ENCODE measurements at places on chromosomes 2 and 18. TPM values are rescaled to one million over a fixed set of nuclear protein-coding genes. Genes with fewer than 3 reads are reported as not detected.
A peak's percentile ranks its signal among the peaks of the same experiment; 100 is the strongest.

The FAM237A gene
- not detected for polyA plus RNA-seq

The ONECUT2 gene
- polyA plus RNA-seq, result 0.01 TPM

The HOXD9 gene
- 7.2 TPM for polyA plus RNA-seq

The SDC1 gene
- 24.5 TPM for polyA plus RNA-seq

The SLC16A14 gene
- polyA plus RNA-seq, result not detected

The ALPG gene
- not detected for polyA plus RNA-seq

The RND3 gene
- 199 TPM for polyA plus RNA-seq

GRCh38 chr2:144350151-144350802 lies 169.6 kb downstream of the ZEB2 start:
- no peaks in the 10 kb centered on the region for H3K27me3 ChIP-seq
- H3K27ac ChIP-seq, result no peak overlapping the region
- no peak overlapping the region for H3K4me3 ChIP-seq
- H3K36me3 ChIP-seq, result no peaks in the 10 kb centered on the region

DNA sequence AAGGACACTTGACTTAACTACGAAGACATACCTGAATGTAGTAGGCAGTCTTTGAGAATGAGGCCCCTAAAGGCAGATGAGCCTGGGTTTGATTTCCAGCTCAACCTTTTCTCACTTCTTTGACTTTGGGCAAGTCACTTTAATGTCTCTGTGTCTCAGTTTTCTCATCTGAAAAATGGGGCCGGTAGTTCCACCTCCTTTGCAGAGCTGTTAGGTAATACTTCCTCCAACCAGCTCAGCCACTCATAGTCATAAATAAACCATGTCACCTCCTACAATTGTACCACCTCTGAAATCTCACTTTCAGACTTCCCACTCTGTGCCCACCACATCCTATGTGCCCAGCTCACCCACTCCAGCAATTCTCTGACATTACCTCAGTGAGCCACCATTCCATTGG lies 10.4 kb downstream of the ARHGAP25 start:
- no peak for DNase-seq
- no peaks in the 10 kb centered on the region for H3K27me3 ChIP-seq
- H3K4me3 ChIP-seq, result no peak overlapping the region

DNA sequence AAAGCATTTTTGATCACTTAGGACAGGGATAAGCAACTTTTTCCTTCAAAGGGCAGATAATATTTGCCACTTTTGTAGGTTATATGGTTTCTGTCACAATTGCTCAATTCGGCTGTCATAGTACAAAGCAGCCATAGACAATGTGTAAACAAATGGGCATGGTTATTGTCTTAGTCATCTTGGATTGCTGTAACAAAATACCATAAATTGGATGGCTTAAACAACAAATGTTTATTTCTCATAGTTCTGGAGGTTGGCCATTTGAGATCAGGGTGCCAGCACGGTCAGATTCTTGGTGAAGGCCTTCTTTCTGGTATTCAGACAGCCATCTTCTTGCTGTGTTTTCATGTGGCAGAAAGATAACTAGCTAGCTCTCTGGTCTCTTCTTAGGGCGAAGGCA lies 91.2 kb downstream of the TAF4B start:
- no peaks in the 10 kb centered on the region for H3K4me1 ChIP-seq
- no peak overlapping the region for H3K27ac ChIP-seq
- H3K36me3 ChIP-seq, result no peaks in the 10 kb centered on the region
- no peaks in the 10 kb centered on the region for H3K27me3 ChIP-seq

GRCh38 chr2:85606116-85606455 lies 3.6 kb upstream of the TMEM150A start:
- H3K4me3 ChIP-seq, result peak overlapping the region; percentile 5
- H3K27me3 ChIP-seq, result no peaks in the 10 kb centered on the region
- peaks cover 35% of the 10 kb centered on the region for H3K4me1 ChIP-seq
- DNase-seq, result no peak
- H3K36me3 ChIP-seq, result no peaks in the 10 kb centered on the region
- H3K27ac ChIP-seq, result peak overlapping the region; percentile 63

- no peaks in the 10 kb centered on the region for H3K36me3 ChIP-seq
- no peak overlapping the region for H3K4me3 ChIP-seq
- H3K4me1 ChIP-seq, result peaks cover 20% of the 10 kb centered on the region
Measured at GRCh38 chr2:108632332-108633160, 86.7 kb upstream of the RANBP2 start.

- 0 out of 2 replicates have a peak, but pooled peaks cover 13% of the 10 kb centered on the region for H3K4me1 ChIP-seq
- no peak overlapping the region for H3K27ac ChIP-seq
- no peaks in the 10 kb centered on the region for H3K27me3 ChIP-seq
Measured at GRCh38 chr2:27946530-27947060, 56.1 kb downstream of the BABAM2 start.

GRCh38 chr2:98172951-98173350 lies 86.0 kb downstream of the VWA3B start:
- no peaks in the 10 kb centered on the region for H3K36me3 ChIP-seq
- peaks cover 16% of the 10 kb centered on the region for H3K27me3 ChIP-seq
- H3K27ac ChIP-seq, result no peak overlapping the region
- no peaks in the 10 kb centered on the region for H3K4me1 ChIP-seq

DNA sequence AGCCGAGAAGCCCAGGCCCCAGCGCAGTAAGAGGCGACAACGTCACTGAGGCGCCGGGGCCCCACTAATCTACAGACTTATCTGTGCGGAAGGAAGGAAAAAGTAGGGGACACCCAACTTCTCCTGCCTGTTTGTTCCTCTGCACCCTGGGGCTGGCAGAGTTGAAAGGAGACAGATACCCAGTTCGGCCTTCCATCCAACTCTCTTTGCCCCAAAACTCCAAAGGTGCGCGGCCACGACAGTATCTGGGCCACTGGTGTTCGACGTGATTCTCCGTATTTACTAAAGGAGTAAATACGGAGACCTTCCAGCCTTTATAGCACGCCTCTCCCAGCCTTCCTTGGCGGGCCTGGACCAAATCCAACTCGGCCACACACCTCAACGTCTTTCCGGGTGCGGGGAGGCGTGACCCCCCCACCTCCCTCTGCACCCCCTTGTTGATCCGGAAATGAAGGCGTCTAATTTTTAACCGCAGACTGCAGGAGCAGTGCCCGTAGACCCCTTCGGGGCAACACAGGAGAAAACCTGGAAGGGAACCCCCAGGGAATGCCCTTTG lies 1.6 kb downstream of the SMAD7 start:
- peak; percentile 67 for DNase-seq

GRCh38 chr2:172084395-172084644 lies 987 bp upstream of the DLX1 start:
- peaks cover 14% of the 10 kb centered on the region for H3K27me3 ChIP-seq
- peaks cover 8% of the 10 kb centered on the region for H3K4me1 ChIP-seq
- peak; percentile 65 for DNase-seq
- H3K27ac ChIP-seq, result peak overlapping the region; percentile 92

DNA sequence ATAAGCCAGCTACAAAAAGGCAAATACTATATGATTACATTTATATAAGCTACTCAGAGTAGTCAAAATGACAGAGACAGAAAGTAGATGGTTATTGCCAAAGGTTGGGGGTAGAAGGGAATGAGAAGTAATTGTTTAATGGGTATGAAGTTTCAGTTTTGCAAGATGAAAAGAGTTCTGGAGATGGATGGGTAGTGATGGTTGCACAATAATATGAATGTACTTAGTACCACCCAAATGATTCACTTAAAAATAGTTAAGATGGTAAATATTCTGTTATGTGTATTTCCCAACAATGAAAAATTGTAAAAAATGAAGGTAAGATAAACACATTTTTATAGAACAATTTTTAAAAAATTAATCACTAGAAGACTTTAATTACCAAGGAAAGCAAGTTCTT lies 448.4 kb downstream of the ADCYAP1 start:
- H3K27me3 ChIP-seq, result no peaks in the 10 kb centered on the region
- H3K4me3 ChIP-seq, result no peak overlapping the region
- H3K4me1 ChIP-seq, result no peaks in the 10 kb centered on the region

GRCh38 chr2:191791953-191792560 lies 54.8 kb downstream of the CAVIN2 start:
- H3K36me3 ChIP-seq, result no peaks in the 10 kb centered on the region
- no peak for DNase-seq
- no peak overlapping the region for H3K27ac ChIP-seq
- no peak overlapping the region for H3K4me3 ChIP-seq

GRCh38 chr18:74248189-74248588 lies 43.6 kb downstream of the CYB5A start:
- H3K27ac ChIP-seq, result no peak overlapping the region
- peaks cover 30% of the 10 kb centered on the region for H3K4me1 ChIP-seq
- no peak overlapping the region for H3K4me3 ChIP-seq
- DNase-seq, result no peak

DNA sequence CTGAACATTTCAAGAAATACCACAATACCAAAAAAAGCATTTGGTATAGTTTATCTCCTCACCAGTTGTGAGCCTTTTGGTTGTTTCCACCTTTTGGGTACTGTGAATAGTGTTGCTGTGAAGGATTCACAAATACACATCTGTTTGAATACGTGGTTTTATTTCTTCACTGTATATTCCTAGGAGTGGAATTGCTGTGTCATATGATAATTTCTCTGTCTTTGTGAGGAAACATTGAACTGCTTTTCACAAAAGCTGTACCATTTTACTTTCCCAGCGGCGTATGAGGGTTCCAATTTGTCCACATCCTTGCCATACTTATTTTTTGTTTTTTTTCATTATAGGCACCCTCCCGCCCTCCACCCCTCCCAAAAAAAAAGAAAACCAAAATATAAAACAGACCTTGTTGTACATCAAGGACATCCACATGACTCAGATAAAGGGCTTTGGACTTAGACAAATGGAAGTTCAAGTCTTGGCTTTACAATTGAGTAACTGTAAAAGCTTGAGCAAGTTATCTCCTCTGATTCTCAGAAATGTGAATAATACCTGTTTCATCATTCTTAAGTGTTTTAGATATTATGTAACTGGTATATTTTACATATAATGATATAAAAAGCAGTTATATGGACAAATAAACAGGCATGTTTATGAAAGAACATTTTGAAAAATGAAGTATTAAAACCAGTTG lies 19.0 kb downstream of the UBE2E3 start:
- H3K36me3 ChIP-seq, result peaks cover 5% of the 10 kb centered on the region
- no peak overlapping the region for H3K4me3 ChIP-seq
- H3K4me1 ChIP-seq, result no peaks in the 10 kb centered on the region
- no peaks in the 10 kb centered on the region for H3K27me3 ChIP-seq
- H3K27ac ChIP-seq, result no peak overlapping the region

GRCh38 chr2:199303728-199304177 lies 154.0 kb downstream of the SATB2 start:
- peak overlapping the region; percentile 63 for H3K4me3 ChIP-seq
- DNase-seq, result peak; percentile 99
- peaks cover 25% of the 10 kb centered on the region for H3K4me1 ChIP-seq
- peaks cover 11% of the 10 kb centered on the region for H3K36me3 ChIP-seq
- H3K27me3 ChIP-seq, result no peaks in the 10 kb centered on the region

DNA sequence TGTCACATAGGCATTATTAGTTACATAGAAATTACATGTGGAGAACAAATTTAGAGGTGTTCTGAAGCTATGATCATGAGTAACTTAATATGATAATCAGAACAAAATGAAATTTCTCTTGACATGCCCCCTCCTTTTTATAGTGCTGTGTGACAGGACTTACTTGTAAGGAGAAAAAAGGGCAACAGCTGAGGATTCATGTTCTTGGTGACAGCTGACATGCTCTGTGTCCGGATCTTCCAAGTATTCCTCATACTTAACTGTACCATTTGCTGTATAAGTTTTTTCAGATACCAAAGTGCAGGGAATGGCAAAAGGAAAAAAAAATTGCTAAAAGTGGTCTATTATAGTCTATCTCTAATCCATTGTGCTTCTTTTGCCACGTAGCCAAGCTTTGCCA lies 3.5 kb upstream of the MYL1 start:
- H3K27me3 ChIP-seq, result no peaks in the 10 kb centered on the region
- H3K4me3 ChIP-seq, result no peak overlapping the region
- no peak overlapping the region for H3K27ac ChIP-seq
- no peaks in the 10 kb centered on the region for H3K36me3 ChIP-seq

GRCh38 chr2:20561637-20562454 lies 89.1 kb downstream of the HS1BP3 start:
- H3K36me3 ChIP-seq, result no peaks in the 10 kb centered on the region
- no peaks in the 10 kb centered on the region for H3K27me3 ChIP-seq
- H3K27ac ChIP-seq, result no peak overlapping the region
- H3K4me3 ChIP-seq, result no peak overlapping the region
- DNase-seq, result peak; percentile 91
- peaks cover 23% of the 10 kb centered on the region for H3K4me1 ChIP-seq

GRCh38 chr2:6254441-6254840 lies 562.3 kb downstream of the SOX11 start:
- H3K4me1 ChIP-seq, result no peaks in the 10 kb centered on the region
- no peaks in the 10 kb centered on the region for H3K36me3 ChIP-seq
- H3K4me3 ChIP-seq, result no peak overlapping the region
- DNase-seq, result no peak
- no peaks in the 10 kb centered on the region for H3K27me3 ChIP-seq

DNA sequence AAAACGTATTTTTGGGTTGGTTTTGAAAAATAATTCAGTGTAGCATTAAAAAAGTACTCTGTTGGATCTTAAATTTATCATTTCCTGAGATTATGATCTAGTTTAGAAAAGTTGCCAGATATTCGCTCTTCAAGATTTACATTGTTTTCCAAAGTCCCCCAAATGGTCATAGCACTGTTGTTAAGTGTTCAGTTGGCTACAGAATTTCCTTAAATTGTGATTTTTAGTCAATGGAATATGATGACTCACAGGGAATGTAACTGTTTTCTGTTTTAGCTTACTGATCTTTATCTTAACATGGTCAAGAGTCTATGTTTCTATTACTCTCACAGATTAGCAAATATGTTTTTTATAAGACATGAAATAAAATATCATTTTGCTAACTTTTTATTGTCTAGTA lies 23.2 kb downstream of the PLCL1 start:
- no peaks in the 10 kb centered on the region for H3K36me3 ChIP-seq
- DNase-seq, result peak; percentile 66
- H3K27me3 ChIP-seq, result no peaks in the 10 kb centered on the region

DNA sequence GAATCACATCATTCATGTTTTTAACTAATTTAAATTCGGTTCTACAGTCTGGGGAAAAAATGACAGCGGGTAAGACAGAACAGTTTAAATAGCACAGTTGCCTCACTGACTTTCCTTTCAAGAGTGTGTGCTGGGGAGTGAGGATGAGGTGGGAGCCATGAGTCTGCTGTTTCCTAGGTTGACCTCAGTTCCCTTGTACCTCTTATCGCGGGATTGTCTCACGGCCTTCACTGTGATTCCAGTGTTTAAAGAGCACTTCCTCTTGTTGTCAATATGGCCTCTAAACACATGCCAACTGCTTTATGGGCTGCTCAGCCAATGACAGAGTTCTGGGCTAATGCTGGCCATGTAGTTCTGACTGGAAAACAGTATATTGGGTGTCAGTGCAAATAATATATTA lies 41.6 kb upstream of the ALMS1 start:
- peaks cover 15% of the 10 kb centered on the region for H3K27me3 ChIP-seq
- H3K4me3 ChIP-seq, result no peak overlapping the region
- H3K27ac ChIP-seq, result no peak overlapping the region
- H3K36me3 ChIP-seq, result no peaks in the 10 kb centered on the region
- DNase-seq, result no peak
